Naive thymus-derived CD8-positive, alpha-beta T cell (primary cell): ENCODE measurements at places on chromosomes 4 and X.

GRCh38 chrX:103170216-103170615 is 44.7 kb upstream of the BEX4 start:
- DNase-seq, result no peak

- no peak for DNase-seq
These were observed 78.9 kb downstream of the IRF2 start for GRCh38 chr4:184395451-184395917.

DNA sequence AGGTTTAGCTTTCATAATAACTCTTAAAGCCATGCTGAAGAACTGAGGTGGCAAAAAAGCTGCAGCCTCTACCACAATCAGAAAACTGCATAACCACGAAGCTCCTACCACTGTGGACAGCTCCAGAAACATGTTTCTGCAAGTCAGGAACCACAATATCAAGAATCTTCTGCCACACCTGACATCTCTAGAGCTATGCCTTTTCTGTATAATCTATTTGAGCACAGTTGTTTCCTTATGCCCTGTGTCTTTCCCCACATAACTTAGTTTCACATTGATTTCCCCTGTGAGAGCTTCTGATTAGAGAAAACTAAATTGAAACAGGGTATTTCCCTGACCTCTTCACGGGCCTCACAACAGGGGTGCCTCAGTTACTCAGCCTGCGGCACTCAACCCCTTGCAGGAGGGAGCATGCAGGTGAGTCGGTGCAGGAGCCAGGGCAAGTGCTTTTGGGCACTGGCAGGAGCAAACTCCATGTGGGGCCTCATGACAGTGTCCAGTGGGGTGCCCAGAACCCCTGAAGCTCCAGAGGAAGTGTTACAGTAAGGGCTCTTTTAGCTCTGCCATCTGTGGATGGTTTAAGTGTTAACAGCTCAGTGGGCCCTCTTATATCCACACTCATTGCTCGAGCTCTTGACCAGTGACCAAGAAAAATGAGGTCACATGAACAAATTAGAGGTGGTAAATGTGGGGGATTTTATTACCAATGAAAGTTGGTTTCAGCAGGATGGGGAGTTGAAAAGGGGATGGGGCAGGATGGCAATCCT is 132.8 kb upstream of the BMP3 start:
- DNase-seq, result no peak

- DNase-seq, result no peak
These were observed 34.8 kb downstream of the KCNE5 start for GRCh38 chrX:109590176-109590575.

DNA sequence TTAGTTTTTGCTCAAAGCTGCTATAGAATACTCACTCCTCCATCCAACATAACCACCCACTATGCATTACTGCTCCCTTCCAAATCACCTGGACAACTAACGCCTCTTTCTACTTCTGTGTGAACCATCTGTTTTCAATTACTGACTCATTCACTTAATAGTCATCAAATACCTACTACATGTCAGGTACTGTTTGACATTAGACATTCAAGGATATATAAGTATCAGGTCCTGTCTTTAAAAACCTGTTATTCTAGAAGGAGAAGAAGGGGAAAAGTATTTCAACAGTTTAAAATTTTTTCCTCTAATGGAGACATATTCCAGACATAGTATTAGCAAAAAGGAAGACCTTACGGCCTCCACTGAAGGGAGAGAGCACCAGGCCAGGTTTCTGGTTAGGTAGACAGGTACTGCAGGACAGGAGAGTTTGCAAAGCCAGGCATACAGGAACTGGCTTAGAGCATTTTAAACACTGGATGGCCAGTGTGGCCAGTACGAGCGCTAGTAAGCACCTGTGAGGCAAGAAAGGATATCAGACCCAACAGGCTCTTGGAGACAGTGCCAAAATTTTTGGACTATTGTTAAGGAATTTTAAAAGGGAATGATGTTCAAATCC is 39.0 kb downstream of the SH3RF1 start:
- DNase-seq, result no peak

DNA sequence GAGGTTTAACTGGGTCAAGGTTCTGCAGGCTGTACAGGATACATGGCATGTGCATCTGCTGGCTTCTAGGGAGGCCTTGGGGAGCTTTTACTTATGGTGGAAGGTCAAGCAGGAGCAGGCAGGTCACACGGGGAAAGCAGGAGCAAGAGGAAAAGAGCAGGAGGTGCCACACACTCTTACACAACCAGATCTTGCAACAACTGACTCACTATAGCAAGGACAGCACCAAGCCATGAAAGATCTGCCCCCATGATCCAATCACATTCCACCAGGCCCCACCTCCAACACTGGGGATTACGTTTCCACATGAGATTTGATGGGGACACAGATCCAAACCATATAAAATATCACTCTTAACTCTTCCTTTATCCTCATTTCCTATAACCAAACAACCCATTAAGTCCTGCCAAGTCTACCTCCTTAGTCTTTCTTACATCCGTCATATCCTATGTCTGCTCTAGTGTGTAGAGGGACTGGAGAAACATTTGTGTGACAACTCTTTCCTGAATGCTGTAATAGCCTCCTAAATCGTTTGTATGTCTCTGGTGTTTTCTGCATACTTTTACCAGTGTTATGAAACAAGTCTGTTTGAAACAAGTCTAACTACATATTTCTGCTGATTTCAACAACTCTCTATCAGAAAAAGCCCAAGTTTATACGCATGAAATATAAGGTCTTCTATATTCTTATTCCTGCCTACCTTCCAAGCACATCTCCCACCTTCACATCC is 8.3 kb upstream of the RAP2C start:
- no peak for DNase-seq

DNA sequence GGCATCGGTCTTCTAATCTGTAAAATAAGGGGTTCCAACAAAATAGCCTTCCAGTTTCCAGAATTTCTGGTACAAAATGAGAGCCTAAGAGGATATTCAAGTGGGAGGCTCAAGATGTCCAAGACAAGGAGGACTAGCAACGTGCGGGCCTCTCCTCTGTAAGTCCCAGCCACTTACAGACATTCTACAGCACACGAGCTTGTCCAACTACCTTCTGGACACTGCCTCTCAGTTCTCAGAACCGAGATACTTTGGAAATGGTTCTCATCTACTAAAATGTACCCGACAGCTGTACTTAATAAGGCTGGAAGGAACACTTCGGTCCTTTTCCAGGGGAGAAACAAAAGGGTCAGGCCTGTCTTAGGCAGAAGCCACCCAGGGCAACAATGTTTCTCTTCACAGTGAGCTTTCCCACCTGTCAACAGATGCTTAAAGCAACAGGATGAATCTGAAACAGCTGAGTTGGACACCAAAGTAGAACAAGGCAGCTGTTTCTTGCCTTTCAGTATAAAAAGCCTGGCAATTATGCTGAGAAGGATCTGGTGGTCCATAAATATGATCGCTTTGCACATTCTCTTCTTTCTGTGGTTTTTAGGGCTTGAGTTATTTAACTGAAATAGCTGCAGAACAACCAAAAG is 127.0 kb downstream of the HS6ST2 start:
- no peak for DNase-seq

DNA sequence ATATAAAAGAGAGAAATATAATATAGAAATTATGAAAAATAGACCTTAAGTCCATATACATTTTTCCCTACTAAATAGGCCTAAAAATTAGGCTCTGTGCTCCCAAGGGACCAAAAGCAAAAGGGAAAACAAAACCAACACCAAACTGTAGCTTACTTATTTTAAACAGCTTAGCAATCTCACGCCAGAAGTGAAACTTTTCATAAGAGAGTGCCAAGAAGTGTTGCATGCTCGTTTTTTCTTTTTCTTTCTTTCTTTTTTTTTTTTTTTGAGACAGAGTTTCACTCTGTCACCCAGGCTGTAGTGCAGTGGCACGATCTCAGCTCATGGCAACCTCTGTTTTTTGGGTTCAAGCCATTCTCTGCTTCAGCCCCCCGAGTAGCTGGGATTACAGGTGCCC is 250.4 kb downstream of the TMA16 start:
- DNase-seq, result no peak

- DNase-seq, result no peak
These were observed 101.3 kb downstream of the TBL1X start for GRCh38 chrX:9566150-9566621.

DNA sequence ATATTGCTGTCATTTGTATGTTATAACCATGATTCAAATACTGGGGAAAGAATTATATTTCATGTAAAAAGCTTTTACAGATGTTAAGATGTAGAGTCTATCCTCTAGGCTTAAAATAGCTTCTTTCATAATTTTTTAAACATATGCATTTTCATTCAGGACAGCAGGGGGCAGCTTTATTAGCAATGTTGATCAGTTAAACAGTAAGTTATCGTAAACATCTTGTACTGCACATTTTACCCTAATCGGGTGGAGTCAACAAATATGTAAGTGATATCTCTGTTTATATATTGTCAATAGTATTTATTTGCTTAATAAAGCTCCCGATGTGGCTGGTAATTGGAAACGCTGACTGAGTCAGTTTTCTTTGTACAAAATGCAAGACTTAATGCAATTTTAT is 142.5 kb upstream of the MED14 start:
- DNase-seq, result no peak

DNA sequence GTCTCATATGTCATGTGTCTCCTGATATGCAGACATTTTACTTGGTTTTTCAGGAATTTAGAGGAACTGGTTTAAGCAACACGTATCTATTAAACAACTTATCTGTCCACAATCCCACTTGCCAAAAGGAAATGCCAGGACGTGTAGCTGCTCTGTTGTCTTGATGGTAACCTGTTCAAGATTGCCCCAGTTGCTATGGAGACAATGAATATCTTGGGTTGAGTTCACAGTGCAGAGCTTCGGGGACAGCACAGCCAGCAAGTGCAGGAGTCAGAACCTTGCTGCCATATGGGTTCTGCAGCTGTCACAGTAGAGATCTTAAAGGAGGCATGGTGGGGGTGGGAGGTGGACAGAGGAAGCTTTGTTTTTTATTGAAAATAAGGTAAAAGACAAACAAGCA is 28.7 kb upstream of the FAM9B start:
- no peak for DNase-seq

- no peak for DNase-seq
These were observed 327.8 kb downstream of the ADGRL3 start for GRCh38 chr4:61527888-61528287.

DNA sequence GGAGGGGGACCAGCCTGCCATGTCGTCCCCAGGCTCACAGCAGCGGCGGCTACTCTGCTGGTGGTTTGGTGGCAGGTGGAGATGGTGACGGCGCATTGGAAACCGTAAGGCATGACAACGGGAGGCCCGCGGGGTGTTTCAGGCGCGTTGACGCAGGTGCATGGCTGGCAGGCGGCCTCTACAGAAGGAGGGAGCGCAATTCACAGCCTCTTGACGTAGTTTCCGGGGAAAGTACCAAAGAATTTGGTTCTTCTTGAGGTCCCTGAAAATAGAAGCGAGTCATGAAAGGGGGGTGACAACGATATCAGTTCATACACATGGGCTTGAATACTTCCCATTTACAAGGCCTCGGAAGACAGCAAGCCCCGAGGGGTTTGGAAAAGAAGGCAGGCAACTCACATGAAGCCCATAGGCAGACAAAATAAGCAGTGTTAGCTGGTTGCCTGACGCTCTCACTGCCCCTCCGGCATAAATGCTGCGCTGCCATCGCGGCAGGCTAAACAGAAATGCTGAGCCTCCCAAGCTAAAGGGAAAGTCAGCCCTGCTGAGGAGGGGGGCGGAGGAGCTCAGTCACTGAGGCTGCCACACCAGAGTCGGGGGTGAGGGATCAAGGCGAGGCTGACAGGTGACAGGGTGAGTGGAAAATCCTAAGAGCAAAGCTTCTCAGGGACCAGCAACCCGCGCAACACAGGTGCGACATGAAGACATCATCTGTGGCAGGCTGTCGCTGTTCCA is 52.3 kb upstream of the PDLIM3 start:
- DNase-seq, result peak; percentile 83

- no peak for DNase-seq
These were observed 797.3 kb upstream of the FRG1 start for GRCh38 chr4:189143263-189143952.

DNA sequence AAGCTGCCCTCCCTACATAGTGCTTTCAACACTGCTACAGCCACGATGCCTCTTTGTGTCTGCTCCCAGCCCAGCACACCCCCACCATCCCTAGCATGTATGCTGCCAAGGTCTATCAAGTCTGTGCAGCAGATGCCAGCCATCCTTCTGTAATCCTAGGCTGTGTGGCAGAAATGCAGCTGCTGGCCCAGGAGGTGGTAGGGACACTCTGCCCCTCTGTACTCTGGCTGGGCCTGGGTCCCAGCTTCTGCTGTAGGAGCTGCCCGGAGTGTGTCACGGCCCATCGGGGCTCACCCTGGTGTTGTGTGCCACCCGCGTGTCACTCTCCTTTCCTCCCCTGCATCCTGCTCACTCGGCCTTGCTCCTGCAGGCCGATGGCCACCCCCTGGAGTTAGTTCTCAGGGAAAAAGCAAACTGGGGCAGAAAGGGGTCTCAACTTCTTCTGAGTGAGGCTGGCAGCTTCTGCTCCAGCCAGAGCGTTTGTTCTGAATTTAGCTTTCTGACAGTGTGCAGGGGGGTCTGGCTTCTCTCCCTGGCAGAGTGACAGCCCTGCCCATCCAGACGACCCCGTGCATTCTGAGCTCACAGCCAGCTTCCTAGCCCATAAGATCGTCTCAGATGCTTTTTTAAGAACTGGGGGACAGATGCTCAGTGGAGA is 22.7 kb downstream of the PSAPL1 start:
- DNase-seq, result no peak

DNA sequence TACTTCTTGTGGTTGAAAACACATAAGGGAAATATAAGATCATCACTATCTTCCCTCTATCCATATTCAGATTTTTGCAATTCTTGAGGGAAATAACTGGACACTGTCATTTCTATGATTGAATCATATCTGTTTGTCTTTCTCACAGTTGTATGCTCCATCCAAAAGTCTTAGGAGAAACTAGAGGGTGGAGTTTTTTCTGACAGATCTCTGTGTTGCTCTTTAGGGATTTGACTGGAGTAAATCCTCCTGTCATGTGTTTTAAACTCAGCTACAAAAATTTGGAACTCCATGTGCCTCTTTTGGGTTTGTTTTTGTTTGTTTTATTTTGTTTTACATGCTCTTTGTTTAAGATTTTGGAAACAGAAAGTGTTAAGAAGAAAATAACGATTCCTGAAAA is 136.5 kb downstream of the SPATA18 start:
- no peak for DNase-seq

- no peak for DNase-seq
These were observed 3.6 kb downstream of the ABLIM2 start for GRCh38 chr4:8155048-8155447.

- no peak for DNase-seq
These were observed 193.1 kb upstream of the GPC4 start for GRCh38 chrX:133608406-133608805.

GRCh38 chr4:45566896-45567603 is 556.8 kb downstream of the GABRG1 start:
- DNase-seq, result no peak

- DNase-seq, result no peak
These were observed 1995.9 kb downstream of the C4orf33 start for GRCh38 chr4:131091896-131092295.

DNA sequence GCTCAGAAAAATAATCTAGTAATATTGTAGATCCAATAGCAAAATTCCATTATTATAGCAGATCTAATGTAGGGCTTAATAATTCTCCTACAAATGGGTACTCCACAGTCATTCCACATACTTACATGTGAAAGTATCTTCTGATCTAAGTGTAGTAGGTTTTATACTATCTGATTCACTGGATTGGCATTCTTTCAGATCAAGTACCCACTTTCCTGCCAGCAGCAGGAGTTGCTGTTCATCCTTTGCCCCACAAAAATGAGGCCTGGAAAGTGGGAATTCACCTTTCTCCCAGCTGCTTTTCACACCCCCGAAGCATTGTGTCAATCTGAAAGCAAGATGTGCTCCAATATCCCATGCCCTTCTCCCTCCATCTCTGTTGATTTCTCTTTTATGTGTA is 77.1 kb upstream of the RXFP1 start:
- DNase-seq, result no peak

- DNase-seq, result no peak
These were observed 314.8 kb downstream of the PPP3CA start for GRCh38 chr4:101032541-101032940.
